ENCODE measurements at places on chromosomes 16 and 17. TPM values are rescaled to one million over a fixed set of nuclear protein-coding genes. Genes with fewer than 3 reads are reported as not detected.

The SLFN14 gene
- total RNA-seq = 0.76 TPM

The ITGAX gene
- total RNA-seq = 1.4 TPM

The TMC7 gene
- not detected for total RNA-seq

DNA sequence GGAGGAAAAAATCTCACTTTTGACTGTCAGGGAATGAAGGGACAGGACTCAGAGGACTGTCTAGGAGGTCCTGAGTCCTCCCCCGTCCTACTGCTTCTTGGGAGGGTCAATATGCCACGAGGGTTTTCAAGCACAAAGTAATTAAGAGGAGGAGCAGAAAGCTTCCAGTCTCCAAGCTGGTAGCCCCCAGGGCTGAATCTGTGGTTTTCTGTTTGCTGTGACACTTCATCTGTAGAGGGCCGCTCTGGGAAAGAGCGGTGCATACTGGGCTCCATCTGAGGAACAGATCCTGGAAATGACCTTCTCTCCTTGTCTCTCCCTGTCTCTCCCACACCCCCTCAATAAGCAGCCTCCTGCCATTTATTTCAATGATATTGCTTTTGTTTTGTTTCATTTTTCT lies 180.1 kb upstream of the SDK2 start:
- no peak overlapping the region for H3K27ac ChIP-seq
- no peak for DNase-seq
- H3K36me3 ChIP-seq = no peaks in the 10 kb centered on the region
- H3K4me1 ChIP-seq = no peaks in the 10 kb centered on the region
- no peak overlapping the region for H3K4me3 ChIP-seq

DNA sequence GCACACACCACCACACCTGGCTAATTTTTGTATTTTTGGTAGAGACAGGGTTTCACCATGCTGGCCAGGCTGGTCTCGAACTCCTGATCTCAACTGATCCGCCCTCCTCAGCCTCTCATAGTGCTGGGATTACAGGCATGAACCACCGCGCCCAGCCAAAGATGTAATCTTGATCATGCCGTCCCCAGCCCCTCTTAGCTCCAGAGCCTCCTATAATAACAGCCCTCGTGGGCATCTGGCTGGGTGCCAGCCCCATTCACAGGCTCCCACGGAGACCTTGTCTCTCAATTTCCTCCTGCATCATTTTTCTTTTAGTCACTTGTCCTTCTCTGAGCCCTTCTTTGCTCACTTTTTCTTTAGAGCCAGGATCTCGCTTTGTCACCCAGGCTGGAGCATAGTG lies 94.2 kb downstream of the KATNIP start:
- no peaks in the 10 kb centered on the region for H3K36me3 ChIP-seq
- no peaks in the 10 kb centered on the region for H3K4me1 ChIP-seq
- no peak for DNase-seq
- H3K27me3 ChIP-seq = no peaks in the 10 kb centered on the region

Measured in uterus (tissue), 4 donors.